ENCODE measurements at places on chromosomes 3 and 15.

DNA sequence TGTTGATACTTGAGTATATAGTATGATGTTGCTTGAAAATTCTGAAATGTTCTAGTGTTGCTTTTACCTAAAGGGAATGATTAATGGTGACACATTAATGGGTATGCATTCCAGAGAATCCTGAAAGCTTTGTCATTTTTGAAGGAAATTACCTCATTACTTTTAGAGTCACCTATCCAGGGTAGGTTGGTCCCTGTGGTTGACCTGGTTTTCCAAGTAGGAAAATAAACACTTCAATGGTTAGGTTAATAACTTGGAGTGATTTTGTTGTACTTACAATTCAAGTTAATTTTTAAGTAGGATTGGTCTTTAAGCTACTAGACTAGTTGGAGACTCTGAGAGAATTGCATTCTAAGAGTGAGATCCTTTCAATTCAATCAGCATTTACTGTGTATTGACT lies 31.0 kb downstream of the MITF start:
- DNase-seq = no peak

DNA sequence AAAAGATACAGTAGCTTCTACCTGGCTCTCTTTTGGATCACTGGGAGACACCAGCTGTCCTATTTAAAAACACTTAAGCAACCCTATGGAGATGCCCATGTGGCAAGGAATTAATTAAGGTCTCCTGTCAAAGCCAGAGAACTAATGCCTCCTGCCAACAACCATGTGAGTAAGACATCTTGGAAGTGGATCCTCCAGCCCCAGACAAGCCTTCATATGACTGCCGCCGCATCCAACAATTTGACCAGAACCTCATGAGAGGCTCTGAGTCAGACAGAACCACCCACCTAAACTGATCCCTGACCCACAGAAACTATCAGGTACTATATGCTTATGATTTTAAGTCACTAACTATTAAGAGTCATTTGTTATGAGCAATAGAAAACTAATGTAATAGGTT lies 22.3 kb downstream of the IFT80 start:
- DNase-seq = no peak

DNA sequence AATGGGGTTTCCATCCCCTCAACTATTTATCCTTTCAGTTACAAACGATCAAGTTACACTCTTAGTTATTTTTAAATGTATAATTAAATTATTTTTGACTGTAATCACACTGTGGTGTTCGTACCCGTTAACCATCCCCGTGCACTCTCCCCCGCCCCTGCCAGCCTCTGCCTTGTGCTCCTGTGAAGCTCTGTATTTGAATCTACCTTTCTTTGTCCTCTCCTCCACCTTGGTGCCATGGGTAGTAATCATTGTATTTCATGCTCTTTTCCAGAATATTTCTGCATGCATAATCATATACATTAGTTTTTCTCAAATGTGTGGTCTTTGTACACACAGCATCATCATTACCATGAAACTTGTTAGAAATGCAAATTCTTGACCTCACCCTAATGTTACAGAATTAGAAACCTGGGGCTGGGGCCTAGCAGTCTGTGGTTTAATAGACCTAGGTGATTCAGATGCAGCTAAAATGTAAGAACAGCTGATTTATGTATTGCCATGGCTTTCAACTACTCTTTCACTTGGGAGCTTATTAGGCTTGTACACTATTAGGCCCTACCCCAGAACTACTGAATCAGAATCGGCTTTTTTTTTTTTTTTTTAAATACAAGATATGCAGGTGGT lies 91.5 kb downstream of the STT3B start:
- no peak for DNase-seq

GRCh38 chr3:55650011-55650410 lies 162.9 kb upstream of the WNT5A start:
- DNase-seq = no peak

All from NCI-H748 treated with DMSO at 0.1 percent for 48 hours (cell line).